CD4-positive, alpha-beta T cell treated with Interleukin-4 for 4 hours (primary cell): ENCODE measurements at places on chromosomes 7 and 10.

DNA sequence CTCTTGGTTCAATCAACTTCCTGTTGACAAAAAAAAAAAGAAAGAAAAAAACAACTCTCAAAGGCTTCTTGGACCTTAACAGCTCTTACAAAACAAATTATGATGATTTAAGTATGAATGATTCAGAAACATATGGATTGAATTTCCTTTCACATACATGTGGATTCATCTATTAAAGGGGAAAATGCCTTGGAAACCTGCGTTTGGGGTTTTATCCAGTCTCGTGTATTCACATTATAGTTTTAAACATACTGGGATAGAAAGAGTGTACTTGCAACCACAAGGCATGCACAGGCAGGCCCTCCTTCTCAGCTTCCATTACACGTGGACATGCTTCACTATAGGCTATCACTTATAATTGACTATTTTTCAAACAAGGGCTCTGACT lies 286.7 kb downstream of the INHBA start:
- DNase-seq: no peak

DNA sequence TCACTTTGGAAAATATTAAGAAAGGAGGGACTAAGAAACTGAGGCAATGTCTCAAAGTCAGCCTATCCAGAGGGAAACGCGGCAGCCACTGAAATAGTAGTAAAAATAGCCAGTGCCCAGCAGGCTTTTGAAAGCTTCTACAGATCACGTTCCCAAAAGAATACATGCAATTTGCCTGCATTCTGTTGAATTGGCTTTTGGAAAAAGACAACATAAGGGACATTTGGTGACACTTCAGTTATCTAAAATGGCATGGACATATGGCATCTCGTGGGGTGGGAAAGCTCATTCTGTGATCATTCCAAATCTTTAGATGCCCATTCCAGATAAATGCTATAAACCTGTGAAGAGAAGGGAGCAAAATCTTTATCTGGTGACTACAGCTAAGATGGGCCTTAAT lies 82.8 kb upstream of the PDE1C start:
- no peak for DNase-seq

- DNase-seq: no peak
Observed at GRCh38 chr10:4058514-4059029, 273.6 kb upstream of the KLF6 start.

- no peak for DNase-seq
Observed at GRCh38 chr7:41169317-41169716, 533.6 kb downstream of the INHBA start.

- no peak for DNase-seq
Observed at GRCh38 chr7:120955577-120956149, 5.1 kb downstream of the ING3 start.

DNA sequence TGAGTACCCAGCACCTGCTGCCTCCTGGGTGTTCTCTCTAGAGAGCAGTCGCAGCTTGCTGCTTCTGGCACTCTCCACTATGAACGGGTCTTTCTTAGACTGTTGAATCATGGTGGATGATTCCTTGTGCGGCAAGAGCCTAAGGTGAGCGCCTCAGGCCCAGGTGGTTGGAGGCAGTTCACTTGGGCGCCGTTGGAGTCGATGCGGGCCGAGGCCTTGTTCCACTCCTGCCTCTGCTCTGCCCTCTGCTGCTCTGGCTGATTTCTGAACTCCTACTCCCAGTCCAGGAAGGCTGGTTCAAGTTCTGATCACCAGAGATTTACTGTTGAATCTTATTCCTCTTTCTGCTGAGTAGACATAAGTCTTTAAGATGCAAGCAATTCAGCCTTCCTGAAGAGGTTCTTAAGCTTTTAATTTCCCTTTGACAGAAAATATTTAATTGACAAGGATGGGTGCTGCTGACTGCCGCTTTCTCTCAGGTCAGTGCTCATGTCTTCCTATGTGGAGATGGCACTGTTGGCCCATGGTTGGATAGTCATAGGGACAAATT lies 10.4 kb downstream of the YKT6 start:
- DNase-seq: no peak

DNA sequence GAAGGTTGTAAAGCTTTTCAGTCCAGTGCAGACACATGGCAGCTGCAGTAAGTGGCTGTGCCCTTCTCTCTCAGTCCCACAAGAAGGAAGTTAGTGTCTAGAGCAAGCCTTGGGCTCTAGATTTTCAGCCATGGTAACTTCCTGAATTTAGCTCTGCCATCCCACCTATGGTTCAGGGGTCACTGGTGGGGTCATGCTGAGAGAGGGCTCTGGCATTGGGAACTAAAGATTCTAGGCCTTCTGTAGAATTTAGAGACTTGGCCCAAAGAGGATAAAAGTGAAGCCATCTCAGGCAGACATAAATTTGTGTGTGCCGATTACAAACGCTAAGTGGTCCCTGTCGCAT lies 113.5 kb downstream of the COL13A1 start:
- DNase-seq: no peak

- DNase-seq: no peak
Observed at GRCh38 chr10:49176310-49177268, 11.6 kb downstream of the TMEM273 start.

DNA sequence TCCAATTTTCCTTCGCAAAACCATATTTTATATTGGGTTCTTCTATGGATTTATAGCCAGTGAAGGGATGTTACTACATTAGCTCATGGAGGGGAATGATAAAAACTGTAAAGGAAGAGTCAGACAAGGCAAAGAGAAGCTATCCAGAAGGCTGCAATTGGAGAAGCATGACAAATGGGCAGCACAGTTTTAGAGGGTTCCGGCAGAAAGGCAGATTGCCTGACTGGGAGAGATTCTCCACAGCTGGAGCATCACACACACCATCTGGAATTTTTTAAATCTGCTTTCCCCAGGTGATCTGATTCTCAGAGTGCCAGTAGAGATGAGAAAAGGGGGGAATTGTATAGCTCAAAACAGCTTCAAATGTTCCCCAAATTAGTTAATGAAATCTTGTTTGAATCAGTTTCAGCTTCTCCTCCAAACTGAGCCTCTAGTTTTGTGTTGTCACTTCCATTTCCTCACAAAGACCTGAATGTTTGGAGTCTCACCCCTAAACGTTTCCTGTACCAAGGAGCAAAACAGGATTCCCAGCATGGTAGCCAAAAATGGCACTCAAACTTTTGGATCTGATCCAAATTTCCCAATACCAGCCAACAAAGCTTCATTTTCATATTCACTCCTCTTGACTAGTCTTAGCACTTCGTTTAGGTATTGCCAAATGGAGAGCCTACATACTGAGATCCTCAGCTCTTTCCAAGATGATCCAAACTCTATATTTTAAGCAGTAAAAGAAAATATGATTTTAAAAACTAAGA lies 177.5 kb downstream of the HPSE2 start:
- no peak for DNase-seq

GRCh38 chr7:29843093-29843492 lies 36.8 kb downstream of the WIPF3 start:
- DNase-seq: no peak

- DNase-seq: no peak
Observed at GRCh38 chr10:100737355-100738054, 7.9 kb upstream of the PAX2 start.

DNA sequence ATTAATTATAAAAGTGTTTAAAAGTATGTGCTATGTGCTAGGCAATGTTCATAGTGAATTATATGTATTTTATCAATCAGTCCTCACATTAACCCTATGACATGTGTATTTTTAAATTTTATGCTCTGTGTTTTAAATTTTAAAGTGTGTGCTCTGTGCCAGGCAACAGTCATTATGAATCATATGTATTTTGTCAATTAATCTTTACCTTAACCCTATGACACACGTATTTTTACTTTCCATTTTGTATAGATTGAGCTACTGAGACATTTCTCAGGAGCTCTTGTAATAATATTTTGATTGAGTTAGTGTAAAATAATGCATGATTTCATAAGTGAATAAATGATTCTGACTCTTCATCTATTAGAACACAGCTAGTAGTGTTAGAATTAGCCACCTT lies 117.8 kb downstream of the THSD7A start:
- no peak for DNase-seq

DNA sequence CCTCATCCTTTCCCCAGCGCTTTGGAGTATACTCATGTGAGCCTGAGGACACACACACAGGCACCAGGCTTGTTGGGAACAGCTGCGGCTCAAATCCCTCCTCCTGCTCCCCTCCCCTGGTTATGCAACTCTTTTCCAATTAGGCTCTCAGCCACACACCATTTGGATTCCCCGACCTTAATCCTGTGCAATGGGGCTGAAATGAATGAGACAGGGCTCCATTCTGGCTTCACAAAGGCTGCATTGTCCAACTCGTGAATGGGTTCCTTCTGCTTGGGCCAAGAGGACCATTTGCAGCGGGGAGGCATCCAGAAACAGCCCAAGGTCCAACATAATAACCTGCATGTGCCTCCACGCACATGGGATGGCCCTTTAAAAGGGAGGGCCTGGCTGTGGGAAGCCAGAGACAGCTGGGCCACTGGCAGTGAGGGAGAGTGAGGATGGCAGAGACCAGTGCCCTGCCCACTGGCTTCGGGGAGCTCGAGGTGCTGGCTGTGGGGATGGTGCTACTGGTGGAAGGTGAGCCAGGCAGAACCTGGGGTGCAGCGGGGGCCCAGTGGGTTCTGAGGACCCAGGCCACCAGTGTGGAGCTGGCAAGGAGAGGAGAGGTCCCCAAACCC lies at the start of gene RGR:
Gene RGR (plus strand): TSS at position 403 of the 620 bp plus-strand sequence. CDS start 38 bp downstream, at position 441.
- no peak for DNase-seq

GRCh38 chr7:144100607-144101006 lies 8.8 kb upstream of the OR2A2 start:
- DNase-seq: no peak

DNA sequence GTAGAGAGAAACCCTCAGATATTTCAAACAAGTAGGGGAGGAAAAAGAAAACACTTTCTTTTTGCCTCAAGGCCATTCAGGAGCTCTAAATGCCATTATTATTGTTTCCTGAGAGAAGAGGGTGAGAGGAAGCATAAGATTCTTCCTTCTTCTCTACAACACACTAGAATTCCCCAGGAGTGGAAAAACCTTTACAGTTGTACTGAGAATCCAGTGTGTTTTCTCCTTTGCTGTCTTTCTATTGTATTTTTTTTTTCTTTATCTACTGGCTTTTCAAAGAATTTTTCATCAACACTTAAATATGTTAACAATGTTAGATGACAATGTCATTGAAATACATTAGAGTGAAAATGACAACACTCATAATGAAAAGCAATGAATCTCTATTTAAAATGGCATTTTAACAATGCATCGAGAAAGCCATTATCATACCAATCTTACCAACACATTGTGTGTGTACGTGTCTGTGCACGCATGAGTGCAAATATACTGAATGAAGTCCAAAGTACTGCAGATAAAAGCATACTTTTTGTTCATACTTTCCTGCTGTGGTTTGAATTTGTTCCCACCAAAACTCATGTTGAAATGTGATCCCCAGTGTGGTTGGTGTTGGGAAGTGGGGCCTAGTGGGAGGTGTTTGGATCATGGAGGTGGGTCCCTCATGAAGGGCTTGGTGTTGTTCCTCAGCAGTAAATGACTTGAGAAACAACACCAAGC lies 24.2 kb upstream of the MACC1 start:
- DNase-seq: no peak

DNA sequence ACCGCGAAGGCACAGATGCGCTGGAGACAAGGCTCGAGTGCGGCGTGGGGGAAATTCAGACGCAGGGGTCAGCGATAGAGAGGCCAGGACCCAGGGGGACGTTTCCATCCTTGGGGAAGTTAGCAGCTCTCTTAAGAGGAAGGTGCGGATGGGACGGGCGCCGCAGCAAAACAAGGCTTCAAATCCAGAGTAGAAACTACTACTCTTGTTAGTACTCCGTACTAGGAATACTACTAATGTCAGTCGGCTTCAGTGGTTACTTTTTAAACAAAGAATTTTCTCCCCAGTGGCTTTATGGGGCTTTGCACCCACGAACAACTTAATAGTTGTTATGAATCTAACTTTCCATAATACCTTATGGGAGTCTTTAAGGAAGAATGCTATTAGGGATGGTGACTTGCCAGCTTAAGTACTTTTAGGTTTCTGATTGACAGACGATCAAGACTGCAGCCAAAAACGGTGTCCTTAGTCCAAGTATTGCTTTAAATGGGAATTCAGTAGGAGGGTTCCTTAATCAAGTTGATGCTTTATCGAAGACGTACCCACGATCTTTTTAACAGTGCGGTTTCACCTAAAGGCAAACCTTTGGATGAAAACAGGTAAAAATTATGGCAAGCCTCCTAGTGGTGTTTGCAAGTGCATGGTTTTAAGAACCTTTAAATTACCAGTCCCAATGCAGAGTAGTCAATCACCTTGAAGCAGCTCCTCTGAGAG lies 812 bp upstream of the IDE start:
- peak; percentile 28 for DNase-seq

GRCh38 chr7:100373261-100373831 lies at the start of gene PILRA:
PILRA (plus strand) TSS chr7:100373487; CDS start chr7:100373657, 170 bp downstream.
- no peak for DNase-seq

DNA sequence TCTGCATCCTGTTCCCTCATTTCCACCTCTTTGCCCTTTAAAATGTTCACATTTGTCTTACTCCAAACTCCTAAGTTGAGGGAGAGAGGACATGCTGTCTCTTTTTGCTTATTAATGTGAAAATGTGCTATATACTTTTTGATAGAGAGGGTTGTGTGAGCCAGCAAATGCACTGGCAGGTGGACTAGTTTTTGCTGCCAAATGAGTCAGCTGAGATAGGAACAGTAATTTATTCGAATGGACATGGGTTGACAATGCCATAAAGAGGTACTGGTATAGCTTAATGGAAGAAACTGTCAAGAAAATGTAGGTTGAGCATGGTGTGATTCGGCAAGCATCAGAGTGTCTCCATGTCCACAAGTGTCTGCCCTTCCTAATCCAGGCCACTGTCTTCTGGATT lies 9.2 kb upstream of the TRUB1 start:
- no peak for DNase-seq

- DNase-seq: no peak
Observed at GRCh38 chr10:93124580-93125318, 51.1 kb downstream of the CYP26A1 start.

DNA sequence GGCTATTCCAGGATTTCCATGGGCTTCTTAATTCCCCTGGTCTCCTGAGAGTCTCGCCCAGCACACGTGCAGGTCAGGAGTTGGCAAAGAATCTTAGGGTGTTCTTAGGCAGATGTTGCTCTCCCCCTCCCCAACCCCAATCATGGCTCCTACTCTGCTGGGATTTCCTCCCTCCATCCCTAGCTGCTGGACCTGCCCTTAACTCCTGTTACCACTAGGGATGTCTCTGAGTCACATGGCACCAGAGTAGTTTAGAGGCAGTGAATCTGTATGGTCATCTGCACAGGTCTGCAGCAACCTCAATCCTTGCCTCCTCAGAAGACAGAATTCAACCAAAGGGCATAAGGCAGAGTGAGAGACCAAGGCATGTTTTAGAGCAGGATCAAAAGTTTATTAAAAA lies 51.8 kb upstream of the CHST3 start:
- DNase-seq: no peak
